ENCODE measurements at places on chromosomes 12 and 14.

DNA sequence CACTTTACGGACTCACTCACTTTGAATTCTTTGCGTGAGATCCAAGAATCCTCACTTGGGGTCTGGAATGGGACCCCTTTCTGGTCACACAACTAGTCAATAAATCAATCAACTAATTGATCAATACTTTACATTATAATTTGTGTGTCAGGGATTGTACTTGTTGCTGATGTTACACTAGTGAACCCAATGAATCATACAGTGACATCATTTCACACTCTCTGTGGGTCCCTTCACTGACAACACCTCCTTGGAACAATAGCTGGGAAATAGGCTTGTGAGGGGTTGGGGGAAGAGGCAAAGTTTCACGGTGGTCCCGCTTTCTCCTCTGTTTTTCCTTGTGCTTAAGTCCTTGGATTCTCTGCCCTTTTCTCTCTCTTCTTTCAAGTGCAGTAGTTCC is 35.0 kb downstream of the TPH2 start:
- no peak for DNase-seq

GRCh38 chr14:75267141-75267721 is 11.4 kb upstream of the FOS start:
- peak; percentile 54 for DNase-seq

DNA sequence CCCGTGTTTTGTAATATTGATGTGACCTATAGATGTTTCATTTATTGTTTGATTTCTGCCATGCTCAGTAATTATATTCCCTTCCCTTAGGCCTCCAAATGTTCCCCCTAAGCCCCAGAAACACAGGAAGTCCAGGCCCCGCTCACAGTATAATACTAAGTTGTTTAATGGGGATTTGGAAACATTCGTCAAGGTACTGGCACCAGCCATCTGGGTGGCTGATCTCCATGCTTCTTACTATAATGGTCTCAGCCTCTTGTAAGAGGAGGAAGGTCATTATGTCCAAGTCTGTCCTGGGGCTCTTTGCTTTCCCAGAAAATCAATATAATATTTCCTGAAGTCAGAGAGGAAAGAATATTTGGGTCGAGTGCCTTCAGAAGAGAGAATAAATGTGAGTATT is 130.9 kb downstream of the KICS2 start:
- DNase-seq: no peak

DNA sequence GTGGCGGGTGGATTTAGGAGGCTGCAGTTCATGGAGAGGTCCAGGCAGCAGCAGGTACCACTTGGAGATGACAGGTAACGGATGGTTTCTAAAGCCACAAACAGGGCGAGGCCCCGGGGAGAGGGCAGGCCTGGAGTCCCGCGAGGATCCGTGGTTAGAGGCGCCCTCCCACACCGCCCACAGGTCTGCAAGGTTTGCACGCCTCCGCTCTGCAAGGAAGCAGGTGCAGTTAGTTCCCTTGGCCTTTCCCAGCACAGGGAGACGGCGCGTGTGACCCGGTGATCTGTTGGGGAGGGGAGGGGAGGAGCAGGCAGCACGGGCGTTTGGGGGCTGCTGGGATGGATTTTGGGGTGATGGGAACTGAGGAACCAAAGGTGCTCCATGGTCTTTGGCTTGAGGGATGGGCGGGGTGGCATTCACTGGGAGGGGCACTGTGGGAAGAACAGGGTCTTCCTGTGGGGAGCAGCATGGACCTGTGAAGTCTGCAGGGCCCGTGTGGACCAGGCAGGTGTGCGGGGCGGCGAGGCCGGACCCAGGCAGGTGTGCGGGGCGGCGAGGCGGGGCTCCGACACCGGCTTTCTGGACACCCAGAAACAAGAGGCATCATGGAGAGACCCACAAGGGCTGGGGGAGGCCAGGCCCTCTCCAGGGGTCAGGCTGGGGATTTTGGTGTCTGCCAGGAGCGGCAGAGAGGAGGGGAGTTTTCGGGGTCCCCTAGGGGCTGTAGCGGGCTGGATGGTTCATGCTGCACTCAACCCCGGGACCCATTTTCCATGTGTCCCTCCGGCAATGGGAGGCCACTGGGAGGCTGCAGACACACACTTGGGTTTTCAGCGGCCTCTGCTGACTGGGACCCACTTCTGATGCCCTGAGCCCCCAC is 29.1 kb downstream of the NOC4L start:
- no peak for DNase-seq

GRCh38 chr14:104243200-104243599 is 104.8 kb downstream of the KIF26A start:
- DNase-seq: no peak

- DNase-seq: no peak
Observed at GRCh38 chr14:27305441-27305945, 707.7 kb upstream of the NOVA1 start.

DNA sequence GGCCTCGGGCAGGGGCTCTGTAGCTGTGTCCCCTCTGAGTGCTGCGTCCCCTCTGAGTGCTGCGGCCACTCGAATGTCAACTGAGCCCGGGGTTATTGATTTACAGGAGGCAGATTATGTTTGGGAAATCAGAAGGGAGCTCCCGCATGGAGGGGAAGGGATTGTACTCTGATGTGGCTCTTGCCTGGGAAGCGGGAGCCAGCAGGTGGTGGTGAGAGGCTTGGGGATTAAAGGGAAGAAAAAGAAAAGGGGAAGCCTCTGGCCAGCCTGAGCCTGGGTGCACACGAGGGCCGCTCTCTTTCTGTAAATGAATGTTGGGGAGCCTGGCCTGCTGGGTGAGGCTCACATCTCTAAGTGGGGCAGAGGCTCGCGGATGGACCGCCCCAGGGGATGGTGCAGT is 143.7 kb downstream of the AACS start:
- DNase-seq: no peak

DNA sequence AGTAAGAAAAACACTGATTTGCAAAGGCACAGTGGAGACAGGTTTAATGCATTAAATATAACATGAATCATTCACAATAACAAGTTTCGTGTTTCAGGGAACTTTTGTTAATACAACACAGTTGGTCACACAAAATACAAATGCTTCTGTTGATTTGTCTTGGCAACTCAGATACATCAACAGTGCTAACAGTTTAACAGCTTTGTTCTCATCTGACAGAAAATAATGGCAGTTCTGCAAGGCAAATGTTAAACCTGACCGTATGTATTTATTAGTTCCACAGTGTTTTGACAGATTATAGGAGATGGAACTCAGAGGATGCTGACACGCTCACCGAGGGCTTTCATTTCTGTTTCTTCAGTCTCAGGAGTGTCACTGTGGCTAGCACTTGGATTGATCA is 350.7 kb downstream of the PRKD1 start:
- DNase-seq: no peak

GRCh38 chr14:93967637-93968250 is 8.6 kb downstream of the ASB2 start:
- DNase-seq: no peak

DNA sequence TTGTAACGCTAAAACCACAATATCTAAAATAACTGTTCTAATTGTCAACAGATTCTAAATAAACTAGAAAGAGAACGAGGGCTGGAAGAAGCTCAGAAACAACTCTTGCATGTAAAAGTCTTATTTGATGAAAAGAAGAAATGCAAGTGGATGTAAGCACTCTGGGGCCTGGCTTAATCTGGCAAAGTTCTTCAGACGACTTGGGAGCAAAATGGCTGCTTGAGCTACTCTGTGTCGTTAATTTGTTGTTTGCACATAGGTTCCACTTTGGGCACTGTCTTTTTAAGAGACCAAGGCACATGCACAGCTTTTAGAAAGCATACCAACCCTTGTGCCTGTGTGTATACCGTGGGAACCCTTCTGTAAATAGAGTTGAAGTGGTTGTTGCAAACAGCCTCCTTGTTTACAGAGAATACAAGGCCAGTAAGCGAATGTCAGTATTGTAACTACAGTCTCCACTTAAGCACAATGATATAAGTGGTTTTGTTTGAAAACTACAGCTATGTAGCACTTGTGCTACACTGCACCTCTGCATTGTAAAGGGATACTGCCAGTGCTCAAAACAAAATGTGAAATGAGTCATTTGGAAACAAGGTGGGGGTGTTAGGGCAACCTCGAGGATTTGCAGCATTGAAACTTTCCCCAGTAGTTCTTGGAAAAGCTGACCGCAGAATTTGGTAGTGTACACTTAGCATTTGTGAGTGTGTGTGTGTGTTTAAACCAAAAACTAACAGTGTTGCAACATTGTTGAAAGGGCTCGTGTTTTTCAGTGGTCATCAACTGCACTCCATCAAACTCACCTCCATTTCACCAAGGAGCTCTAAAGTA is 154.3 kb downstream of the CEP83 start:
- no peak for DNase-seq

DNA sequence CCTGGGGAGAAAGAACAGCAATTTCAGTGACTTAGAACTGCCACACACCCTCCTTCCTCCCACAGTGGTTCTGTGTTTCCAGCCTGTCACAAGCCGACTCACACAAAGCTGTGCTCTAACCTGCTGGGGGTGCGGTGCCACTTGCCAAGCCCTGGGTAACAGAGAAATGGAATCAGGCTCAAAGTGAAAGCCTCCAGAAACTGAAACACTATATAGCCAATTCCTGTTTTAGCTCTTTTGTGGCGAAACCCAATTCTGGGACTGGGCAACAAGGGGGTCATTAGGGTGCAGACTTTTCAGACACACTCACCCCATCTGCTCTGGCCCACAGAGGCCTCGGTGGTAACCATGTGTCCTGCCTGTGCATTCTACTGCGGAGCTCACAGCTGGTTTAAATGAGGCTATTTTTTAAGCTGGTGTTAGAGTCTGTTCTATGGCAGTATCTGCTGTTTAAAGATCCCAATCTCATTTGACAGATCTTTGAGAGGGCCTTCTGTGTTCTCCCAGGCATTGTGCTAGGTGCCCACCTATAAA is 15.2 kb upstream of the ACTR6 start:
- peak; percentile 24 for DNase-seq

DNA sequence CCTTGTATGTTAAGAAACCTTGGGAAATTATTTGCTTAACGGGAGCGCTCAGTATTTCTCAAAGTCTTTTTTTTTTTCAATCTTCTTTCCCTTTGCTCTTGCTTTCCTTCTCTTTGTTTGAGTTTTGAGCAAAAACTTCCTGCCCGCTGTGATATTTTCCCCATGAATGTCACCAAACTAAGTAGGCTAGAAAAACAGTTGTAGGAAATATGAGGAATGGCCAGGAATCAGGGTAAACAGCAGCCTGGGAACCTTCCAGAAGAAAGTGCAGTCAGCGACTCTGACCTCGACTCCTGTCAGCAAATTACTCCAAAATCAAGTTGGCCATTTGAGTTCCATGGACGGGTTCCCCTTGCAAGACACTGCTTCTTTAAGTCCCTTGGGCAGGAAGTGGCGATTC is 11.6 kb upstream of the RFLNA start:
- no peak for DNase-seq

- DNase-seq: peak; percentile 53
Observed at GRCh38 chr12:49293056-49293956, 1.6 kb upstream of the PRPH start.

GRCh38 chr12:8082808-8083100 is 680 bp downstream of the NECAP1 start:
- DNase-seq: peak; percentile 11

GRCh38 chr12:25723921-25724491 is 170.9 kb upstream of the LMNTD1 start:
- peak; percentile 53 for DNase-seq

DNA sequence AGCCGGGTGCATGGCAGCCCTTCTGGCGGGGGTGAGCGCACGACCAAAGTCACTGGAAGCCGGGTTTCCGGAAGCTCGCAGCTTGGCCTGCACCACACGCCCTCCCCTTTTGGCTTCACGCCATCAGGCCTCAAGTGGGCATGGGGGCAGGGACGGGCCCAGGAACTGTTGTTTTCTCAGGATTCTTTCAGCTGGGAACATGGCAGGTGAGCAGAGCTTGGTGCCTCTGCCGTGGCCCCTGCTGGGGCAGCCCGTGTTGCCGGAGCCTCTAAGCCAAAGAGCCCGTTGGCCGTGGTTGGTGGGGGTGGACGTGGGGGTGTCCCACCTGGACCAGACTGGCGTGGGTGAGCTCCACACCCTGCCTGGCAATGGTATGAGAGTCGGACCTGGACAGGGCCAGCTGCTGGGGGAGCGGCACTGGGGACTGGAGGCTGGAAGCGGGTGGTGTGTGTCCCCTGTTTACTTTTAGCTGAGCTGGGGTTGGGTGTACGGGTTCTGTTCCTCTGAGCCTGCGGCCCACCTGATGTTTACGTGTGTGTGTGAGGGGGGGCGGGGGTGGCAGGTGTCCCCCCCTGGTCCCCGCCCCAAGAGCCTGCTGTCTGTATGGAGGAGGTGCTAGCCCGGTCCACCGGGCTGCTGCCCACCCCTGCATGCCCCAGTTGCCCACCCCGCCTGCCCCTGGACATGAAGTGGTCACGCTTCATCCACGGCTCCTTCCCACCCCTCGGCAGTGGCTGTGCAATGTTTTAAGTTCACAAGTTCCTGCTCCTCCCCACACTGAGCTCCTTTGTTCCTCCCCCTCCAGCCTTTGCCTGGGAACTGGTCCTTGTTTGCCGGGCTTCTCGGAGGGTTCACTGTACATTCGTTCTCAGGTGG is 28.7 kb upstream of the PLD4 start:
- DNase-seq: no peak

- no peak for DNase-seq
Observed at GRCh38 chr14:101494826-101495225, 66.5 kb upstream of the DIO3 start.

DNA sequence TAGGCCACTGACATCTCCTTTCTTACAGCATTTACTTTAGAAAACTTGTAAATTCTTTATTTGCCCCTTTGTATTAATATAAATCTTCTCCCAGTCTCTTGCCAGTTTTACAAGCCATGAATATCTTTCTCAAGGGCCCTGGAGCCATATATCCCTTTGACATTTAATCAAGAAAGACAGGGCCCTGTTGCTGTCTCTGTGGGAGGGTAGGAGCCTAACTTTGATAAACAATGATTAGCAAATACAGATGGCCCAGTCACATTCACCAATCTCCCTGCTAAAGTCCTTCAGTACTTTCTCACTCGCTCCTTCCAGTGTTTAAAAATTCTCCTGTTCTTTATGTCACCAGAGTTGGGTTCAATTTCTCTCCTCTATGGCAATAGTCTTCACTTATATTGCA is 479.8 kb upstream of the USP15 start:
- no peak for DNase-seq

DNA sequence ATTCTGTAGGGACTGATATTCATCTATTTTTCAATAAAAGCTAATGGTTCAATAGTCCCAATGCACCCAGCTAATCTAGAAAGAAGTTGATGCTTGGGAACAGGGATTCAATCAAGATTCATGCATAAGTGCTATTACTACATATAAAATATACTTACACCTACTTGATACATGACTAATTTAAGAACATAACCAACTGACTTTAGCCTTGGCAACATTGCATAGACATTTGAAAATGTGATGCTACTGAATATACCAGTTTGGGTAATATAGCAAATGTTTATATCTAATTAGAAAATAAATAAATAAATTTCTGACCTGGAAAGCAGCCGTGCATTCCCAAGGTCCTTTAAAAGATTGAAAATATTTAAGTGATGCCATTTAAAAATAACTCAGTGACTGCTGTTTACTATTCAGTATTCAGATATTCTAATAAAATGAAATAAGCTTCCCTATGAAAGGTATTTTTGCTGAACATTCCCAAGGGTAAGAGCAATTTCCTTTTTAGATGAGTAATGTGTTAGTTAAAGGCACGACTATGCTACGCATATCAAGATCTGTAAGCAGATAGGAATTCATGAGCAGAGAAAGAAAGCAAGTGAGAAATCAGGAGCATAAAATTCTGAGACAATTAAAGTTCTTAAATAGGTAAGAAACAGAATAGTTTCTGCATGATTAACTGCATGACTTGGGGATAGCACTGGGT is 160.6 kb upstream of the SYT1 start:
- DNase-seq: peak; percentile 61

GRCh38 chr12:51777457-51777856 is 71.1 kb downstream of the FIGNL2 start:
- DNase-seq: no peak
